ENCODE measurements at places on chromosomes 5 and 9.

DNA sequence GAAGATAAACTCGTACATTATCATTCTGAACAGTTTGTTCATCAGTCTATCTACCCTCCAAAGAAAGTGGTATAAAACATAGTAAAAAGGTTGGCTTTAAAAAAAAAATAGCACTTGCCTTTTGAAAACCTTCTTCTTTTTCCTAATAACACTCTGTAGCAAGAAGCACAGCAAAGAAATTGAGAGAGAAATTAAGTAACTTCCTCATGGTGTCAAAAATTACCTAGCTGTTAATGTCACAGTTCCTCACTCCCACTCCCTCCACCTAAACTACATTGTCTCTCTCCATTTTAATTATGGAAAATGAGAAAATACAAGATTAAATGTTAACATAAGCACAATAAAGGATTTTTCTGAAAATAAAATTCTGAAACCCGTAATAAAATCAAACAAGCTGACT, 72.2 kb downstream of the CERT1 start:
- no peak overlapping the region for H3K4me3 ChIP-seq
- no peaks in the 10 kb centered on the region for H3K36me3 ChIP-seq
- DNase-seq = no peak
- H3K27me3 ChIP-seq = no peaks in the 10 kb centered on the region
- H3K27ac ChIP-seq = no peak overlapping the region

- H3K27me3 ChIP-seq = no peaks in the 10 kb centered on the region
- H3K4me3 ChIP-seq = no peak overlapping the region
- DNase-seq = no peak
- no peaks in the 10 kb centered on the region for H3K4me1 ChIP-seq
Observed at GRCh38 chr9:108045851-108046250, 556.3 kb upstream of the KLF4 start.

DNA sequence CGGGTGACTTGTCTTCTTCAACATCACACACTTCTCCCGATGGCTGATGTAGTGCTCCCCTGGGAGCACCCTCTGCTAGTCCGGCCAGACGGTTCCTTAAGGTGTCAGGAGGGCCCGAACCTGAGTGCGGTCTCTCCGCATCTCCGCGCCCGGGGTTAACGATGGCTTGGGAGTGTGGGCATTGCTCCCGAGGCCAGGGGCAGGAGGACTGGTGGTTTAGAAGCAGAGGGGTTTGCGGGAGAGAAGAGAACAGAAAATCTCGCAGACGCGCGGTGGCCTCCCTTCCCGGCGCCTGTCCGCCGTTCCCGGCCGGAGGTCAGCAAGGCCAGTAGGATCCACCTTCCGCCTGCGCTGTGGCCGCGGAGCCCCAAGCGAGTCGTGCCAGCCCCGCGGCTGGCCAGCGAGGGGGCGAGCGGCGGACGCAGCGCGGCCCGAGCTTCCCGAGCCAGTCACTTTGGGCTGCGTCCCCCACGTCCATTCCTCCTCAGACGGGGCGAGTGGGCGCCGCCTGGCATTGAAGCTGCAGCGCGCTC, 700 bp downstream of the CDO1 start:
- no peaks in the 10 kb centered on the region for H3K27me3 ChIP-seq
- no peak for DNase-seq
- peak overlapping the region; percentile 70 for H3K4me3 ChIP-seq
- no peaks in the 10 kb centered on the region for H3K4me1 ChIP-seq

GRCh38 chr5:169577951-169578350, 5.6 kb upstream of the SPDL1 start:
- H3K36me3 ChIP-seq = no peaks in the 10 kb centered on the region
- no peak for DNase-seq
- peaks cover 2% of the 10 kb centered on the region for H3K4me1 ChIP-seq
- peaks cover 9% of the 10 kb centered on the region for H3K27me3 ChIP-seq

GRCh38 chr9:137265496-137266161, 10.5 kb downstream of the NELFB start:
- H3K27ac ChIP-seq = no peak overlapping the region
- H3K4me3 ChIP-seq = no peak overlapping the region
- no peaks in the 10 kb centered on the region for H3K27me3 ChIP-seq
- peaks cover 7% of the 10 kb centered on the region for H3K36me3 ChIP-seq
- peaks cover 18% of the 10 kb centered on the region for H3K4me1 ChIP-seq

DNA sequence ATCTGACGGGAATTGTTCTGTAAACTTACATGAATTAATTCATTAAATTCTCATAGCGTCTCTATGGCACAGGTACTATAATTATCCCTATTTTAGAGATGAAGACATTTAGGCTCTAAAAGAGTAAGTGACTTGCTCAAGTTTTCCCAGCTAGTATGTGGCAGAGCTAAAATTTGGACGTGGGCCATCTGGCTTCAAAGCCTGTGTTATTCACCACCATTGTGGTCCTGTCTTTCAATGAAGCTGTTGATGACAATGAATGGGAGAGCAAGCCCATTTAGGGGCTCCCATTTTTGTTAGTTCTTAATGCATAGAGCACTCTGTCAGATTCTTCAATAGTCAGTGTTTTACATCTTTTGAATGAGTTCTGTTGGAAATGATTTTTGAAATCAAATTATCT, 236.0 kb upstream of the CD180 start:
- H3K27ac ChIP-seq = no peak overlapping the region
- no peak for DNase-seq
- H3K4me1 ChIP-seq = no peaks in the 10 kb centered on the region
- H3K27me3 ChIP-seq = no peaks in the 10 kb centered on the region
- no peak overlapping the region for H3K4me3 ChIP-seq
- H3K36me3 ChIP-seq = no peaks in the 10 kb centered on the region

GRCh38 chr5:129670957-129671500, 76.9 kb upstream of the MINAR2 start:
- no peak for DNase-seq
- H3K4me3 ChIP-seq = no peak overlapping the region
- no peak overlapping the region for H3K27ac ChIP-seq
- no peaks in the 10 kb centered on the region for H3K4me1 ChIP-seq
- no peaks in the 10 kb centered on the region for H3K36me3 ChIP-seq

- no peak overlapping the region for H3K4me3 ChIP-seq
- no peaks in the 10 kb centered on the region for H3K36me3 ChIP-seq
- H3K27ac ChIP-seq = no peak overlapping the region
- DNase-seq = no peak
Observed at GRCh38 chr5:145752534-145752933, 82.6 kb downstream of the PRELID2 start.

DNA sequence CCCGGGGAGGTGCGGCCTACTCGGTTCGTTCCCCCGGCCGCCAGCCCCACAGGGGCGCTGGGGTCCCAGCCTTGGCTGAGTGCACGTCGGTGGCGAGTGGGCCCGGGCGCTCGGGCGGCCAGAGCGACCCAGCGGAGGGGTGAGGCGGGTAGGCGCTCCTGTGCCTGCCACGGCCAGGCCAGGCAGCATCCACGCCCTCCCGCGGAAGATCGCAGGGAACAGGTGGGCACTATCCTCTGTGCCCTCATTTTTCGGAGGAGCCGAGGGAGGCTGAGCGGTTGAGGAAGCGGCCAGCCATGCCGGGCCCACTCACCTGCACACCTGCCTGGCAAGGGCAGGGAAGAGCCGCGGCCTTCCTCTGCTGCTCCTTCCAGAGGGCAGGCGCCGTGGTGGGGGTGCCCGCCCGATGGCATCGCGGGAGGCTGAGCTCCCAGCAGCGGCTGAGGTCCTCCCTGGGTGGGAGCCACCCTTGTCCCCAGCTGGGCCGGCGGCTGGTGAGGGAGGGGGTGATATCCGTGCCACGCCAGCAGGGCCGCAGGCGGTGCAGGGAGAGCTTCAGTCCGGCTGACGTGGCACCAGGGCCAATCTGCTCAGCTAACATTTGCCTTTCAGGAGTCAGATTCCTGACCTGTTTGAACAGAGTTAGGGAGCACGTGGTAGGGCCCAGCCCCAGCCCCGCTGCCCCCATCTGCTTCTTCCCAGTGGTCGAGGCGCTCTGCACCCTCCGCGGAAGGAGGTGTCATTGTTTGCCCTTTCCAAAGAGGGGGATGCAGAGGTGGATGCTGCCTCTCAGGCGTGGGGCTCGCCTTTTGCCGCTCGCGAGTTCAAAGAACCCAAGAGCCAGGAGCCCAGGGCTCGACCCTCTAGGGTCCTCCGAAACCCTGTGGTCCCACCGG, 1.6 kb upstream of the SEC16A start:
- no peaks in the 10 kb centered on the region for H3K36me3 ChIP-seq
- no peaks in the 10 kb centered on the region for H3K27me3 ChIP-seq

DNA sequence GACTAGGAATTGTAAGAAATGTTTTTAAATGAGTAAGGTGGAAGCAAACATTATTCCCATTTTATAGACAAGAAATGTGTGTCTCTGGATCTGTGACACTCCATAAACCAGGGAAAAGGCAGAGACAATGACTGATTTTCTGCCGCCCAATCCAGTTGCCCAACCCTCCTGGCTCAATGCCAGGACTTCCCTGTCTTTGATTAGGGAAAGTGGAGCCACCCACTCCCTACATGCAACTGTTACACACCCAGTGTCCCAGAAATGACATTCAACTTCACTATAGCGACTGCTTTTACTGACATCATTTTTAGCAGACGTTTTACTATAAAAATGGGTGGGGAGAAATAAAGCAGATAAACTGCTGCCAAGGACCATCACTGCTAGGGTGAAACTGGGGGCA, 79.7 kb downstream of the THBS4 start:
- H3K4me1 ChIP-seq = no peaks in the 10 kb centered on the region
- H3K4me3 ChIP-seq = no peak overlapping the region
- no peaks in the 10 kb centered on the region for H3K36me3 ChIP-seq
- no peak for DNase-seq
- no peak overlapping the region for H3K27ac ChIP-seq

GRCh38 chr9:33158843-33159776, 8.0 kb downstream of the B4GALT1 start:
- no peaks in the 10 kb centered on the region for H3K36me3 ChIP-seq
- H3K27ac ChIP-seq = peak overlapping the region; percentile 76
- DNase-seq = peak; percentile 76
- no peak overlapping the region for H3K4me3 ChIP-seq
- H3K27me3 ChIP-seq = no peaks in the 10 kb centered on the region
- peaks cover 79% of the 10 kb centered on the region for H3K4me1 ChIP-seq

GRCh38 chr5:129629575-129629974, 118.3 kb upstream of the MINAR2 start:
- DNase-seq = no peak
- H3K36me3 ChIP-seq = no peaks in the 10 kb centered on the region
- H3K27ac ChIP-seq = no peak overlapping the region

- no peak for DNase-seq
- peaks cover 25% of the 10 kb centered on the region for H3K36me3 ChIP-seq
- no peaks in the 10 kb centered on the region for H3K4me1 ChIP-seq
- H3K27me3 ChIP-seq = no peaks in the 10 kb centered on the region
Observed at GRCh38 chr9:124342776-124343485, 72.3 kb downstream of the PSMB7 start.

DNA sequence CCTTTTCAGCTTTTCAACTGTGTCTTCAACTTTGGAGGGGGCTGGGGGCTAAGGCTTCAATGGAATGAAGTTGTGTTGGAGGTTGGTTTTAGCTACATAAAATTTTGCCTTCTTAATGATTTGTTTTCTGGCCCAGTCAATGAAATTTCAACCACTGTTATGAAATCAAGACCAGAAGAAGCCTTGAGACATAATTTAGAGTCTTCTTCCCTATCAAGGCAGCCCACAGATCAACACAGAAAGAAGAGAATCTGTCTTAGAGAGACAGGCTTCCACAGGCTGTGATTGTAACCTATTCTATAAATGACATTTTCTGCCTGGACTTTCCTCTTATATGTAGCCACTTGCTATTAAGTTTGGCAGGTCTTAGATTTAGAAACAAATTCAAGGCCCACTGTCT, 46.5 kb upstream of the ZSWIM6 start:
- DNase-seq = no peak
- H3K27ac ChIP-seq = no peak overlapping the region
- no peaks in the 10 kb centered on the region for H3K36me3 ChIP-seq
- no peaks in the 10 kb centered on the region for H3K27me3 ChIP-seq

- no peak overlapping the region for H3K4me3 ChIP-seq
- no peaks in the 10 kb centered on the region for H3K36me3 ChIP-seq
- no peaks in the 10 kb centered on the region for H3K27me3 ChIP-seq
- H3K27ac ChIP-seq = no peak overlapping the region
Observed at GRCh38 chr9:94818178-94818541, 91.7 kb downstream of the AOPEP start.

DNA sequence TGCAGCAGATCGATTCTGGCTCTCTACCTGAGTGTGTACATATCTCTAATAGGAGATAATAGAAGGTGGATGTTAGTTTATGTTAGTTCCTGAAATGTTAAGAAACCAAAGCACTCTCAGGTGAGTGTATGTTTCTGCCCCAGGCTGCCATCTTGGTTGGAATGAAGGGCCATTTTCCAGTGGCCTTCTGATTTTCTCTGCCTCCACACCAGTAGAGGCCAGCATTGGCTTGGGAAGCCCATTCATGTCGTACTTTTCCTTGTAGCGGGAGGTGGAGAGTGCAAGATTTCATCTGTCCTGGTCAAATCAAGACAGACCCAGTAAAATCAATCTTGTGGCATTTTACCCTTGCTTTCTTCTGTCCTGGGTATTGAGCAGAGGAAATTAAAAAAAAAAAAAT, 91.0 kb downstream of the GAS1 start:
- DNase-seq = no peak
- H3K27ac ChIP-seq = no peak overlapping the region
- no peaks in the 10 kb centered on the region for H3K27me3 ChIP-seq
- H3K4me3 ChIP-seq = no peak overlapping the region
- H3K4me1 ChIP-seq = peaks cover 3% of the 10 kb centered on the region

GRCh38 chr9:38106488-38106887, 37.5 kb upstream of the SHB start:
- no peak overlapping the region for H3K4me3 ChIP-seq
- no peaks in the 10 kb centered on the region for H3K4me1 ChIP-seq
- no peak for DNase-seq
- H3K27me3 ChIP-seq = no peaks in the 10 kb centered on the region
- H3K36me3 ChIP-seq = no peaks in the 10 kb centered on the region
- no peak overlapping the region for H3K27ac ChIP-seq

DNA sequence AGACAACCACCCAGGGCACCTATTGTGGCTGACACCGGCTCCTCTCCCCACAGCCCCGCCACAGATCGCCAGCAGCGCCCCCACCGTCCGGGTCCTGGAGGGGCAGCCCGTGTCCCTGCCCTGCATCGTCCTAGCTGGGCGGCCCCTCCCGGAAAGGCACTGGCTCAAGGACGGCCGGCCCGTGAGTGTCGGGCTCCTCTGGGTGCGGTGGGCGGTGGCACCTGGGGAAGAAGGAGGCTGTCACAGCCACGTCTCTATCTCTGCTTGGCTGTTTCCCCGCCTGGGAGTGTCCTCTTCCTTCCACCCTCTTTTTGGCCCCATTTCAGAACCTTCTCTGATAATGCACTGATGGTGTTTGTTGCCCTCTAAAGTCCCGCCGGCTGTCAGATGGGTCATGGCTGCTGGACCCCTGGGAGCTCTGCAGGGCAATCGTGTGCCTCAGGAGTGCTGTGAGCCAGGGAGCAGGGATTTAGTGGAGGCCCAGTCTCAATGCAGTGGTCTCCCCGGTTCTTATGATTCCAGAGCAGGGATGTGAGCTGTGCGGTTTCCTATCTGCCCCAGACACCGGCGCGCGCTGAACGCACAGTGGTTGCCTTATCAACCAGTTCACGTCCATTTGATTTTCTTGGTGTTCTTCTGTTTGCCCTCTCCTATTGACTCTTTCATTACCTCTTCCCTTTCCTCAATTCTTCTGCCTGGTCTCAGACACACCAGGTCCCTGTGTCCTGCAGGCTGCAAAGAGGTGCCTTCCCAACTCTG, 55.3 kb downstream of the HMCN2 start:
- H3K36me3 ChIP-seq = no peaks in the 10 kb centered on the region
- H3K27me3 ChIP-seq = no peaks in the 10 kb centered on the region
- no peak overlapping the region for H3K27ac ChIP-seq
- H3K4me1 ChIP-seq = peaks cover 4% of the 10 kb centered on the region
- no peak overlapping the region for H3K4me3 ChIP-seq
- peak; percentile 39 for DNase-seq

All from liver (tissue), 10 donors.